WTC11 (cell line): ENCODE measurements at places on chromosomes 7 and 10. TPM values are rescaled to one million over a fixed set of nuclear protein-coding genes. Genes with fewer than 3 reads are reported as not detected.

TPK1 gene
- total RNA-seq, result 2.7 to 3.6 TPM (median 2.7 TPM) in 3 replicates

GLCCI1 gene
- total RNA-seq, result 23.8 to 27.0 TPM (median 24.2 TPM) in 3 replicates

- H3K27ac ChIP-seq, result peak overlapping the region; percentile 50
- H3K4me1 ChIP-seq, result peaks cover 22% of the 10 kb centered on the region
- no peak for DNase-seq
Observed at GRCh38 chr7:127848241-127848640, 183.0 kb downstream of the LRRC4 start.

DNA sequence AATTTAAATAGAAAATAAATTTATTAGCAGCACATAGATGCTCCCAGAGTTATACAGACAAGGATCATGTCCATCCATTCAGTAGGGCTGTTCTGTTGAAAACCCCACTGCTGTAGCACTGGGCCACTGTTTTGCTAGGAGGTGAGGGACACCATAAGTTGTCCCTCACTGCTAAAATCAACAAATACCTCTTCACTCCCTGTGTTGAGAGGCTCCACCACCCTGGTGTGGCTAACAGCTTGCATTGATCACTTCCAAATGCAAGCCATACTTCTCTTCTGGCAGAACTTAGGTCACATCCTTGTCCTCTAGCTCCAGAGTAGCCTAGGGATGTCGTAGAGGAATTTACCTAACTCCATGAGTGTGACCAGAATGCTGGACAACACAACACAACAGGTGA is 55.4 kb downstream of the MDFIC start:
- peak; percentile 10 for DNase-seq
- H3K36me3 ChIP-seq, result no peaks in the 10 kb centered on the region
- H3K27me3 ChIP-seq, result no peaks in the 10 kb centered on the region
- no peak overlapping the region for H3K4me3 ChIP-seq

DNA sequence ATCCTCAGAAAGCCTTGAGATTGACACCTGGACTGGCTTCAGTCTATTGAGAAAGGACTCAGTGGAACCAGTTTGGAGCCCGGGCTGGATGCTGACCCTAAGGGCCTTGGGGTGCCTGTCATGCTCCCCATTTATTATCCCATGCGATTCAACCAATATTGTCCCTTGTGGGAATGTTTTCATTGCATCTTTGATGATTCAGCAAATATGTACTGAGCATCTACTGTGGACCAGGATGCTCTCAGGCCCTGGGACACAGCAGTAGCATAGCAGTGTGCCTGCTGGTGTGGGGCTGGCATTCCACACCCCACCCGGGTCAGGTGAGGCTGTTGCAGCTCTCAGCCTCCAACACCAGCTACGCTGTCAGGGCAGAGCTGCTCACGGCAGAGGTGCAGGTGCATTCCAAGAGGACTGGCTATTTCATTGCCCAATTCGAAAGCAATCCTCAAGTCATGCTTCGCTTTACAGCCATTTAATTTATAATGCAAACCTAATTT is 586.0 kb downstream of the TCERG1L start:
- DNase-seq, result no peak
- no peak overlapping the region for H3K27ac ChIP-seq
- peaks cover 72% of the 10 kb centered on the region for H3K36me3 ChIP-seq
- H3K4me1 ChIP-seq, result no peaks in the 10 kb centered on the region
- H3K27me3 ChIP-seq, result peaks cover 5% of the 10 kb centered on the region
- H3K4me3 ChIP-seq, result no peak overlapping the region
